NCI-H2029 treated with DMSO at 0.1 percent for 48 hours (cell line): ENCODE measurements at places on chromosomes 3 and 15.

- DNase-seq = no peak
These were observed 51.6 kb downstream of the CYP19A1 start for GRCh38 chr15:51286816-51287215.

DNA sequence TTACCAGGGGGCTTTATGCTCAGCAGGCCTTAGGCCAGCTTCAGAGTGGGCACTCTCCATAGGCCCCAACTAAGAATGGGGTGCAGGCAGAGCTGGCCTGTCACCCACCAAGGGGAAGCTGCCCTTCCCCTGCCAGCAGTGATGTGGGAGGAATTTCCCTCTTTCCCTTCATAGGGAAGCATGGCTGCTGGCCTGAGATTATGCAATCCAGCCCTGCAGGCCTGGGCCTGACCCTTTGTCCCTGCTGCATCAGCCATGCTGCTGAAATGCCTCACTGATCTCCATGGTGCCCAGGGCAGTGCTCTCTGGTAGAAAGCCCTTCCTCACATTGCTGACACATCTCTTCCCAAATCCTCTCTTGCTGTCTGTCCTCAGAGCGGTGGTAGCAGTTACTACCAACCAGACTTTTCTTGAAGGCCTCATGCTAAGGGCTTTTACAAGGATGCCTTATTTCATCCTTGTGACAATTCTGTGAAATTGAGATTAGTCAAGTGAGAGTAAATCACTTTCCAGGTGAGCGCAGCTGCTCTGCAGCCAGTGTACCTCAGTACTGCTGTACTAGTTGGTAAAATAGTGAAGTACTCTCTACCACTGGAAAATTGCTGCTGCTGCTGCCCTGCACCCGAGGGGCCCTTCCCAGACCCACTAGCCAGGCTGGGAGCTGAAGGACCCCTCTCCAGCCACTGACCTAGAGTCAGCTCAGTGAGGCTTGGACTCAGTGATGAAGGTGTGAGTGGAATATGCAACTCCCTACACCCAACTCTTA is 33.8 kb downstream of the MRAS start:
- no peak for DNase-seq

- DNase-seq = no peak
These were observed 13.9 kb upstream of the FAM174B start for GRCh38 chr15:92669432-92669831.

DNA sequence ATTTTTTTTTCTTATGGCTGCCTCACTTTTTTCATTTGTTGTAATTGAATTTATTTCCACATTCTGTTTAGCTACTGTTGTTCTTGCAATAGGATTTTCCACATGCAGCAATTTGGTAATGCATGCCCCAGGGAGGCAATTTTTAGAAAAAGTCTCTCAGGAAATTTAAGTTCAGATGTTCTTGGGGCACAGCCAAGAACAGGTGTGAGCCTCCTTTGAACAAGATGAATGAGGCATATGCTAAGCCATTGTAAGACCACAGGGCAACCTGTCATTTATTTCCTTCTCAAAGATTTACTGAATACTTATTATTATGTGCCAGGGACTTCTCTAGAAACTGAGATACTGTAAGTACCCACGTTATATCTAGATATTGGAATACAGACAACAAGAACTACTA is 549.5 kb downstream of the DIPK2A start:
- no peak for DNase-seq

DNA sequence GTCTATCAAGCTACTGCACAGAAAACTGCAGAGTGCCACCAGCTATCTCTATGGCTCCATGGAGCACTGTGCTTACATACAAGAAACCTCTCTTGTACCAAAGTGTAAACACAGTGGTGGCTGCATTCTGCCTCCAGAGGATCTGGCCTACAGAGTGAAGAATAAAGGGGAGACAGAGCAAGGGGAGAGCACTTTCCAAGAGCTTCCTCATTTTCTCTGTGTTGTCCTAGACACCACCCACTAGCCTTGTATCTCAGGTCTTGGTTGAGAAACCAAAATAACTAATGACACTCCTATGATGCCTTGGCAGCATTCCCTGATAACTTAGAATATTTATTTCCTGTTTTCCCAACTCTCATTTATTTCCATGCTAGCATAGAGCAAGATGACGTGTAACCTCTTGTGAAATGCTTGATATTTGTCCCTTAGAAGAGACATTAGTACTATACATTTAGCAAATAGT is 56.9 kb upstream of the PHLDB2 start:
- DNase-seq = no peak

DNA sequence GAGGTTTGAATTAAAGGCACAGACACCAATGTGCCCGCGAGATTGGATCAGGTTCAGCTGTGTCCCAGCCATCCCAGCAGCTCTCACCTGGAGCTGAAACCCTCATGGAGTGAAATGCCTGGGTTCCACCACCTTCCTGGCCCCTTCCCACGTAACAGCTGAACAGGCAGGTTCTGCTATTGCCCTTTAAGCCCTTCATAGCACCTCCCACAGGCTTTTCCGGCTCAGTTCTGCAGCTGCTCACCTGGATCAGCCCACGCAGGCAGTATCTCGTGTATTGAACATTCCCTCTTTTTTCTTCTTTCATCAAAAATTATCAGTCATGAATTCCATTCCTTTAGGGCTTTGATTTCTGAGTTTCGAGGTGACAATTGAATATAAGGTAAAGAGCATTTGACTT is 129.8 kb downstream of the SLC9A9 start:
- peak; percentile 21 for DNase-seq

GRCh38 chr3:4898454-4899313 is 80.6 kb upstream of the BHLHE40 start:
- no peak for DNase-seq

DNA sequence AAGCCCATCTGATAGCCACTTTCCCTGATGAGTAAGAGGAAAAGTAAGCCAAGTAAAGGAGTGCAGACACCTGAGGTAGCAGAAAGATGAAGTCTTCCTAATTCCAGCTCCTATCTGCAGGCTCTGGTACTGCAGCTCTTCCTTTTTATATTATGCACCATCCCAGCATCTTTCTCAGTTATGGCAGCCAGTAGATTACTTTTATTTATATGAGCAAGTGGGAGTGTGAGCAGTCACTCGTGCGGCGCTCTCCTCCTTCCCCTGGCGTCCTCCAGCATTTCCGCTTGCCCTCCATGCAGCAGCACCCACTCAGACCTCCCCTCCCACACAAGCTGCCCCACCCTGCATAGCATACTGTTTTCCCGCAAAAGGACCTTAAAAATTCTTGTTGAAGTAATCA is 465.9 kb upstream of the DPPA4 start:
- no peak for DNase-seq

DNA sequence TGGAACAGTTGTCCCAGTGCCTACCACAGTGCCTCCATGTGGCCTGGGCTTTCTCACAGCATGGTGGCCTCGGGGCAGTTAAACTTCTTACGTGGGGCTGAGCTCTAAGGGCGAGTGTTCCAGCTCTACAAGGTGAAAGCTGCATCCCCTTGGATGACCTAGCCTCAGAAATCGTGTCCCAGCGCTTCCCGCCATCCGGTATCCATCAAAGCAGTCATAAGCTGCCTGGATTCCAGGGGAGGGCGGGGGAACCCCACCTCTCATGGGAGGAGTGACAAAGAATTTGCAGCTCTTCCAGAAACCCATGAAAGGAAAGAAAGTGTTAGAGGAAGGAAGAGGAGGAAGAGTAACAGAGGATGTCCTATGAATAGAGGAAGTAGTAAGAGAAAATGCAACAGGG is 45.8 kb upstream of the CCDC174 start:
- no peak for DNase-seq

- DNase-seq = no peak
These were observed 784 bp downstream of the TTLL3 start for GRCh38 chr3:9810846-9811245.

- no peak for DNase-seq
These were observed 311.1 kb downstream of the VPS13C start for GRCh38 chr15:61749169-61749568.

DNA sequence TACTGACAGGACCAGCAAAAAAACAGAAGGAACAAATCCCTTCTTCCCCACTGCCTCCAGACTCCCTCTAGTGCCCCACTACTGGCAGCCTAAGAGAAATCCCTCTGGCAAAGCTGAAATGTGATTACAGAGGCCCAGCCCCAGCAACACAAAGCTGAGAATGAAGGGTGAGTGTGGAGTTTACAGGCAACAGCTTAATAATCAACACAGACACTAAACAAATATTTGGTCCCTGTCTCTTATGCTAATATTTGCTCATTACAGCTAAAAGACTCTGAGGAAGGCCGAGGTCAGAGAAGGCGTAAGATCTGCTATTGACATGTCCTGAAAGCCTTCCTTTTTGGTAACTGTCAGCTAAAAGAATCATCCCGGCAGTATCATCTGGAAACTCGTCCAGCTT is 308.5 kb upstream of the RASGRP1 start:
- DNase-seq = no peak

- DNase-seq = no peak
These were observed 24.7 kb downstream of the GPR171 start for GRCh38 chr3:151178208-151178845.
